ENCODE measurements at places on chromosomes 4 and X.

- no peak for DNase-seq
Measured at GRCh38 chr4:118390121-118390520, 37.3 kb upstream of the PRSS12 start.

DNA sequence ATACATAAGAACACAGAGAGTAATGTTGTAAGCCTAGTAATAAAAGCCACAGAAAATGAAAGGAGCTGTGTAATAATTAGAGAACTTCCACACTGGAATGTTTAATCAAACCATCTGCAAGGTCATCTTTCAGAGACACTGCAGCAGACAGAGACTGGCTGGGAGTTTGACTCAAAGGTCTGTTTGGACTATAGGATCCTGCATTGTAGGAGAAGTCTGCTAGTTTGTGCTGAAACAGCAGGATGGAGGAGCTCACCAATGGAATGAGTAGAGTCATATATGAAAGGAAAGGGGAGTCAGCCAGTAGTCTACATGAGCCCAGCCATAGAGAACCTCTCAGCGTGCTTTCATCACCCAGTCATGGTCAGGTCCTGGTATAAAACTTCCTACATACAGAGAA, 4.5 kb upstream of the ACE2 start:
- DNase-seq = no peak

DNA sequence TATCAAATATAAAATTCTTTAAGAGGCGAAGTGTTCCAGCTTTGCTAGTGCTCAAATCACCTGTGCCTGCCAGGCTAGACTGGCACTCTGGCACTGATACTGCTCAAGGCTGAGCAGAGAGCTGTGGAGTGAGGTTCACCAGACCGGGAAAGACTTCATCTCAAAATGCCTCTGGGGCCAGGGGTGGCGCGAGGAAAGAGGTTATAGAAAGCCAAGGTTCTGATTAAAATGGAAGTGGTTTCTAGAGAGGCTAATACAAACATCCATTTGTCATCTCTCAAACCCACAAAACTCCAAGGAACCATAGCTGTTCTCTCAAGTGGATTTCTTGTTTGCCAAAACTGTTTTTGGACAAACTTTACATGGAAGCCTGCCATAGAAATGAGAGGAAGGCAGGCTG, 41.5 kb downstream of the F11 start:
- no peak for DNase-seq

GRCh38 chrX:147803948-147804347, 107.8 kb upstream of the FMR1 start:
- no peak for DNase-seq

DNA sequence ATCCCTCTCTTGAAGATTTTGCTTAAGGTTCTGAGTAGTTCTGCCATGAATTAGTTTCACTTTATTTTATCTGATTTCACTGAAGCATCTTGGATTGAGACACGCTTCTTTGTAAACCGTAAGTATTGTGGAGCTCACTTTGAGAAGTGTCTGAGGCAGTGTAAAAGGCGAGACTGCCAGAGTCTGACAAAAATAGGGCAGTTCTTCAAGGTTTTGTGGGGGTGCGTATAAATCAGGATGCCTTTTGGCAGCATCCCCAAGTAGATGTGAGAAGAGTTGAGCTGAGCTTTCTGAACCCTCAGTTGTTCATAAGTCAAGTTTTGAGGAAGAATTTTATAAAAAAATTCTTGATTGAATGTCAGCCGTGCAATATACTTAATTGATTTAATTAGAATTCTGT, 76.3 kb downstream of the RBPJ start:
- DNase-seq = no peak

DNA sequence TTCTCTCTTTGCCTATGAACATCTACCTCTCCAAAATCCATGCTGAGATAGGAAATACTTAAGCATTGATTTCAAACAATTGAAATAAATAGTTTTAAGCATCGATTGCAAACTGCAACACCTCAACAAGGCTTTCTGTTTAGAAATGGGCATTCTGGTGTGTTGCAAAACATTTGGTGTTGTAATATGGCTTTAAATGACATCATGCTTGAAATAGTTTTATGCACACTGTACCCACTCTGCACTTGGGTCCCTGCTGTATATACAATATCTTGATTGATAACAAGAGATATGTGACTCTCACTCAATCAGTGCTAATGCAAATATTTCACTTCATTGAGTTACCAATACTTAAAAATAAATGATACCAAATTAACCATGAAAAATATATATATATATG, 964.9 kb upstream of the GRIA3 start:
- no peak for DNase-seq

DNA sequence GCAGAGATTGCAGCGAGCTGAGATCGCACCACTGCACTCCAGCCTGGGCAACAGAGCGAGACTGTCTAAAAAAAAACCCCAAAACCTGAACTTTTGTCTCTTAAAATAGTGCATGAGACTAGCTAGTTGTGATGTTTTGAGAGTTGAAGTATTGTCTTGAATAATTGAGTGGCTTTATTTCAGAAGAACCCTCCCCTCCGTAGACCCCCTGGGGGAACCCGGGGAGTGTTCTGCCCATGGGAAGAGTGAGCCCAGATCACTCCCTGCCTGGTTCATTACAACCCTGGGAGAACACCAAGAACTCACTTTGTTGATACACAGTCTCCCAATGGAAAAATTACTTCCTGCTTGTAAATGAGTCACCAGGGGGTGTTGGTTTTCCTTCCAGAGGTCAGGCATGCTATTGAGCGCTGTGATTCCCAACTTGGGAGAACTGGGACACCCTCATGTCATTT, 65.3 kb upstream of the SHISA3 start:
- DNase-seq = no peak

DNA sequence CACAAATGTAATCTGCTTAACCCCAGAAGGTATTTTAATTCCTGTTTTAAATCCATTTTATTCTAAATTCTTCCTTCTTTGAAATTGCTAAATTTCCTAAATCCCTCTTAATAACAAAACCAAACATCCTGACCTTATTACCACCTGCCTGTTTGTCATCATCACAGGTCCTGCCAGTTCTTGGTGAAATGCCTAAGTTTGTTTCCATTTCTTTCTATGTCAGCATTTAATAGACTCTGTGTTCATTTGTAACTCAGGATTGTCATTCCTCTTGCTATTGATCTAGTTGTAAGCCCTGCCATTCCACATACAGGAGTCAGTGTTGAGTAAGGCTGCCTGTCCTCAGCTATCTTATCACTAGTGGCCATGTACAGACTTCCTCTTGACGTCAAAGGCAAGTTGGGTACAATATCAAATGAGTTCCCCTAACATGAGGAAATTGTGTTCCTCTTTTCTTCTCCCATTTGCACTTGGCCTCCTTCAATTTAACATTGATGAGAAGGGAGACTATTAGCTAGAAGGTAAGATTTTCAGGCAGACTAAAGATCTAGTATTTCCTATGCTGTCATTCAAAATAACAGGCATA, 440.1 kb downstream of the AFF2 start:
- no peak for DNase-seq

DNA sequence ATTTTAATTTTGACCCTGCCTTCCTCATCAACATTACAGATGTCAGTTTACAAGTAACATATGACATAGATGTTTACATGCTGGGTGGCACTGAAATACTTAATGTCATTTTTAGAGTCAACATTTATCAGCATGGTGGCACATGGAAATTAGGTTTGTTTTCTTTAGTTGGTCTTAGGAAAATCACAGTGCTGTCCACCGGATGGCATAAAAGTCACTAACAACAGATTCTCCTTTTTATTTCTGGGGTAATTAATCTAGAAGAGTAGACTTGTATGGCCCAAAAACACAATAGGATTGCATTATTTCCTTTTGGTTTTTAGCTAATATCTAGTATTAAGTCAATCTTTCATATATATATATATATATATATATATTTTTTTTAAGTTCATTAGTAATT, 88.6 kb upstream of the HHIP start:
- DNase-seq = no peak

DNA sequence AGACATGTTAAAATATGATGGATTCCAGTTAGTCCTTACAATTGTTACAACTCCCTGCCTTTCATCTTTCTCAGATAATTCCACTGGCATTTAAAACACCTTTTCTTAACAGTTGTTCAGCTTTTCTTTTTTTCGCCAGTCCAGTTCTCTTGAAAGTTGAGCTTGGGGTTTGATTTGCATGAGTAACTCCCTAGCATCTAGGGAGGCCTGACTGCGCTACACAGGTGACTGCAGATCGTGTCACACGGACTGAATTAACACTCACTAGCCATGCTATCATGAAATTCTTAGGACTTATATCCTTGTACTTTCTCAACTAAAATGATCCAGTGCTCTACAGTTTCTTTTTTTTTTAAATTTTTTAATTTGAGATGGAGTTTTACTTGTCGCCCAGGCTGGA, 69.8 kb downstream of the ARHGAP24 start:
- DNase-seq = no peak

GRCh38 chrX:153772316-153773217, 8.3 kb upstream of the SRPK3 start:
- DNase-seq = no peak

Measured in stimulated activated naive B cell treated with anti-CD40 and anti-IgM and Interleukin-4, amounts not matched to agents 10 μg/mL and 1 μg/mL and 100 μg/mL, for 72 hours (primary cell).